ENCODE measurements at places on chromosomes 16 and 17. TPM values are rescaled to one million over a fixed set of nuclear protein-coding genes. Genes with fewer than 3 reads are reported as not detected.

Gene OR4D1
- total RNA-seq, result not detected

Gene ITGB3
- total RNA-seq, result 125 TPM

Gene BANP
- total RNA-seq, result 39.0 TPM

Gene CUEDC1
- 12.5 TPM for total RNA-seq

Gene JPH3
- total RNA-seq, result not detected

Gene MAP2K6
- 2.0 TPM for total RNA-seq

Gene ASGR1
- 1.5 TPM for total RNA-seq

Gene NR1D1
- 2.8 TPM for total RNA-seq

Gene GTF3C1
- total RNA-seq, result 117 TPM

Gene SULT1A4
- total RNA-seq, result 0.57 TPM

Gene SULT1A1
- total RNA-seq, result 13.3 TPM

Gene NOXO1
- total RNA-seq, result 0.44 TPM
